Stimulated activated CD4-positive, alpha-beta T cell treated with anti-CD3 and anti-CD28 coated beads, Interleukin-4, amount 100 ng/mL, for 1 hour (primary cell): ENCODE measurements at places on chromosomes 4 and X.

GRCh38 chr4:183097231-183098018 is 1.6 kb upstream of the WWC2 start:
- DNase-seq = peak; percentile 3

DNA sequence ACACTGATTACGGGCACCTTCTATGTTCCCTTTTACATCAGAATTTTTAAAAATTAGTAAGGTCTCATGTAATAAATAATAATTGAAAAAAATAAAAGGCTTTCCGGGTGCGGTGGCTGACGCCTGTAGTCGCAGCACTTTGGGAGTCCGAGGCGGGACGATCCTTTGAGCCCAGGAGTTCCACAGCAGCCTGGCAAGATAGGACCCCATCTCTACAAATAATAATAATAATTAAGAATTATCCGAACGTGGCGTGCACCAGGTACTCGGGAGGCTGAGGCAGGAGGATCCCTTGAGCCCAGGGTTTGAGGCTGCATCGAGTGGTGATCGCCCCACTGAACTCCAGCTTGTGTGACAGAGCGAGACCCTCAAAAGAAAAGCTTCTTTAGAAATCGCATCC is 771 bp upstream of the LAMTOR3 start:
- DNase-seq = no peak

GRCh38 chr4:54097152-54097551 is 2.8 kb upstream of the GSX2 start:
- no peak for DNase-seq

DNA sequence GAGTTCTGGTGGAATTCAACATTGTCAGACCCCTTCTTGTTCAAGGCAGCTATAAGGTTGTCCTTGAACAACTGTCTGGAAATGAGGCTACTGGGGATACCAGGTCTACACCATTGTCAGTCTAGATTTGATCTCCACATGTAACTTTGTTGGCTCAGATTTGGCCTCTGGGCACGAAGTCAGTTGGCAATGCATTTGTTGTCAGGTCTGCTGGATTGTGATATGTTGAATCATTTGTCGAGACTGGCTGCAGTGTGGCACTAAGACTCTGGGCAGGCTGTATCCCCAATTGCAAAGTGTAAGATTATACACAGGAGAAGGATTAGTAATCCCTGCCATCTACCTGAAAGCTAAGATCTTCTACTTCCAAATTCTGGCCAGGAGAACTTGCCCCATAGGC is 26.5 kb downstream of the ZNF81 start:
- DNase-seq = no peak

- no peak for DNase-seq
These were observed 137.0 kb upstream of the IL15 start for GRCh38 chr4:141499261-141499853.

- peak; percentile 45 for DNase-seq
These were observed 76.0 kb downstream of the INTS6L start for GRCh38 chrX:135596495-135596894.

GRCh38 chr4:6272863-6273660 is 3.4 kb downstream of the WFS1 start:
- DNase-seq = no peak

DNA sequence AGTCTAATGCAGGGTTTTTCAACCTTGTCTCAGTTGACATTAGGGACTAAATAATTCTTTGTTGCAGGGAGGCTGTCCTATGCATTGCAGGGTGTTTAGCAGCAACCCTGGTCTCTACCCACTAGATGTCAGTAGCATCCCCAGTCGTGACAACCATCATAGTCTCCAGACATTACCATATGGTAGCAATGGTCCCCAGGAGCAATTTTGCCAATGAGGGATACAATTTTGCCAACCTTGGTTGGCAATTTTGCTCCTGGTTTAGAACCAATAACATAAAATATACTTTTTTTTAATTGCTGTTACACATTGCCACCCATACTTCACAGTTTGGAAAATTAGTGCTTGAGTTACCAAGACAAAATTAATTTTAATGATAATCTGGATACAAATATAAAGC is 6.0 kb downstream of the EREG start:
- no peak for DNase-seq

- DNase-seq = no peak
These were observed 124.8 kb upstream of the EOLA2 start for GRCh38 chrX:150063138-150063518.

- no peak for DNase-seq
These were observed 17.0 kb downstream of the LAMP2 start for GRCh38 chrX:120452131-120452530.

- DNase-seq = no peak
These were observed 369.3 kb downstream of the DMD start for GRCh38 chrX:32842053-32842452.

DNA sequence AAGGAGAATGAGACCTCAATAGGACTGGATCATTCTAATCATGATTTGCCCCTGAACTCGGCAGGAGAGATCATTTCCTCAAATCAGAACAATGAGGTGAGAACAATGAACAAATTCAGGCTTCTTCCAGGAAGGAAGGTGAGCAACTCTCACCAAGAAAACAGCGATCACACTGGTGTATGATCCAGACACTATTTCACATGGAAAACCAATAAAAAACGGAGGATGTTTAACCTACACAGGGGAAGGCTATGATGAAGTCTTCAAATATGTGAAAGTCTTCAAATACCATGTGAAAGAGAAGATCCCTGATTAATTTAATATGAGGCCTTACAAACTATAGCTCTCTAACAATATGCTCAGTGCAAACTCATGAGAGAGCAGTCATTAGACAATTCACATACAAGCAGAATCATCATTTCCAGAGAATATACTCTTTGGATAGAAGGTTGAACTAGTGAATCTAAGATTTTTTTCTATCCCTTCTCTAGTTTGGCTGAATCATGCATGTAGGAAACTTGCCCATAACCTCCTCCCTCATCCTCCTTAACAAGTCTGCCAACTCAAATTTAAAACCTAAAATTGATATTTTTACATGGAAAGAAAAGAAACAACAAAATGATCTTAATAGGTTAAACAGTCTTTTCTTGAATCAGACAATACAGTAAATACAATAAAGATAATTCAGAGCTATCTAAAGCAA is 122.5 kb downstream of the ADAMTS3 start:
- no peak for DNase-seq

DNA sequence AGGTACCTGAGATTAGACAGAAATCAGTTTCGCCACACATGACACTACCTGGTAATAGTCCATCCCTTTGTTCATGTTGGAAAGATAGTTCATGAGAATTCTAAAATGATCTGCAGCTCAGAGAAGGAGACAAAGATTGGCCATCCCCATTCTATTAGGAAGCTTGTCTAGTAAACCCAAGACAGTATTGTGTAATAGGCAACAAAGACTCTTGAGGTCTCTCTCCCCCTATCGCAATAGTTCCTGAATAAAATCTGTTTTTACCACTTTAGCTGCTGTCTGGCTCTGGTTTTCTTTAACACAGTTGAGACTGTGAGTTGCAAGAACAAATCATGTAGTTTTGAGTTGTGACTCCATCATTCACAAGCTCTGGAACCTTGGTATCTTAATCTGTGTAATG is 14.8 kb upstream of the BBS7 start:
- no peak for DNase-seq

GRCh38 chr4:8041868-8042267 is 102.2 kb upstream of the AFAP1 start:
- DNase-seq = no peak

DNA sequence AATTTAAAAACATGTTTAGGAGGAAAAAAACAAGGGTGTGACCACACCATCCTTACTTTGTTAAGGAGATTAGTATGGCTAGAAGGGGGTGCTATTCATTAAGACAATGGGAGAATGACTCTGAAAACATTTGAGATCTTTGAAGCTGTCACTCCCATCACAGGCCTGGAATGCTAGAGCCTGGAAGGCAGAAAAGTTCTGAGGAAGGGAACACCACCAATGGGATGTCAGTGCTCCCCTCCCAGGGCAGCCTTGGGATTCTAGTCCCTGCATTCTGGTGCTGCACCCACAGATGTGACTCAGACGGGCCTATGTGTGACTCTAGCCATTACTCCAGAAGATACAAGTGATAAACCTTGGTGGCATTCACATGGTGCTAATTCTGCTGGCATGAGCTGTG is 162.2 kb upstream of the ANXA10 start:
- DNase-seq = no peak

DNA sequence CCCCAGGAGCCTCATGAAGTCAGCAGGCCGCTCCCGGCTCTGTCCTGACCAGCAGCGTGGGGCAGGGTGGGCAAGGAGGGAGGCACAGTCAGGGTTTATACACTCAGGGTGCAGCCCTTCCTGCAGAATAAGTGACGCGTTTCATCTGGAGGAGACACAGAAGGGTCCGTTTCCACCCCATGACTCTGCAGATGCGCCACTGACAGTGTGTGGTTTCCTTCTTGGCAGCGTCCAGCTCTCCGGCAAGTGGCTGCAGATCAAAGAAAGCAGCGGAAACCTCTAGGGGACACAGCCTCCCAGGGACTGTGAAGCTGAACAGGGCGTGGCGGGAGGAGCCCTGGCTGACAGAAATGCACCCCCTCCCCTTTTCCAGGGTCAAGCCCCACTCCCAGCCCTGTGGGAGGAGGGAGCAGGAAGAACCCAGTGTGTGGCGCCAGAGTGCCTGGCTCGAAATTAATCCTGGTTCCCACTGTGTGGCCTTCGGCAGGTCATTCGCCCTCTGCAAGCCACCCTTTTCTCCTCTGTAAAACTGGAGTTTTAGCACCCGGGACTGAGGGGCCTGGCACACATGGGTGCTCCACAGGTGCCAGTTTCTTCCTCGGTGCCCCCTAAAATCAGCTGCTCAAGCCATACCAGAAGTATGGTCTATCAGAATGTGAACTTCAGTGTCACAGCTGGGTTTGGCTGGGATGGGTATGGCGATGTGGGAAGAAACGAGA is 17.3 kb upstream of the TBC1D14 start:
- no peak for DNase-seq

- no peak for DNase-seq
These were observed 113.0 kb upstream of the PRDX4 start for GRCh38 chrX:23554304-23554703.

DNA sequence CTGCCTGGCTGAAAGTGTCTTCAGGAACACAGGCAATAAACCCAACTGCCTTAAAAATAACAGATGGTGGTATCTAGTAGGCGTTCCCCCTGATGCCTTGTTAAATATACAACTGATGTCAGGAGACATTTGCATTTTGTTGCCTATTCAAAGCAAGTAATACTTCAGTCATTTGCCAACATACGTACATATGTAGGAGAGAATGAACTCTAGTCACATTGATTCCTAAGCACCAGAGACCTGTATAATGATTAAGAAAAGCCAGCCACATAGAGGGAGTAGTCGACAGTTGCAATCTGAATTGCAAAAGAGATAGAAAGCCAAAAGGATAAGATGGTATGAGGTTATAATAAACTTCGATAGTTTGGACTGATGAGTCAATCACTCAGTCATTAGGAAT is 191.0 kb upstream of the EMCN start:
- no peak for DNase-seq

DNA sequence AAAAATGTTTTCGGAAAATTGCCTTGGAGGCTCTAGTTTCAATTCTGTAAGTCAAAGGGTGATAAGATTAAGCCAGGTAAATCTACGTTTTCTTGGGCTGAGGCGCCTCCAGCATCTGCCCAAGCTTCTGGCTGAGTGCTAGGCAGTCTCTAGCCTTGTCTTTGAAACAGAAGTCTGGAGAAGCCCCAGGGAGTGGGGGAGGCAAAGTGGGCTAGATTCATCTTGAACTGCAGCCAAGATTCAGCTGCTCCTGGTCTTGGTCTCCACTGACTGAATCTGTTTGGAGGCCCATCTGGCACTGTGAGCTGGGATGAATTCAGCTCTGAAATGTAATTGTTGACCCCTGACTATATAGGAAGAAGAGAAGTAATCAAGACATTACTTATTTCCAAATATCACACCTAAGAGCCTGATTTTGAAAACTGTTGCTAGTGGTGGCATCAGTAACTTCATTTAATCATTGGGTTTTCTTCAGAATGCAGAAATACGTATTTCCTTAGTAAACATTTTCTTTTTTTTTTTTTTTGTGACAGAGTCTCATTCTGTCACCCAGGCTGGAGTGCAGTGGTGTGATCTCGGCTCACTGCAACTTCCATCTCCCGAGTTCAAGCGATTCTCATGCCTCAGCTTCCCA is 187.3 kb upstream of the LEF1 start:
- no peak for DNase-seq

DNA sequence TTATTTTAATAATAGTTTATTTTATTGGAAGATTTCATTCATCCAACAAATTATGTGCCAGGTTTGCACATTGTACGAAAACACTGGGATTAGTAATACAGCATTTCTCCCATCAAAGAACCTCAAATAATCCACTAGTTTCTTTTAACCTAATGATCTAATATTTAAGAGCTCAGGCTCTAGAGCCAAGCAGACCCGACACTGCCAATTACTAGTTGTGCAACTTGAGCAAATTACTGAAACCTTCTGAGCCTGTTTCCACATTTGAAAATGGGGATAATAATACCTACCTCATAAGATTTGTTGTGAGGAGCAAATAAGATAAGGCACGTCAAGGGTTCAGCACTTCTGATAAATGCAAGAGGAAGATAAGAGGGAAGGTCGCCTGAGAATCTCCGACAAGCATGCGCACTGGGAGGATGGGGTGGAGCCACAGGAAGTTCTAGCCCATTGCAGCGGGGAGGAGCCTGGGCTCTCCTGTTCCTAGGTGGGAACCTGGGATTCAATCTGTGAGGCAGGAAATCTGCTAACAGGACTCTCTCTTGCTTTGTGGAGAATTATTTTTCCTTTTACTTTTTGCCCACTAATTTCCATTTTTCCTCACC is 141.5 kb upstream of the SMAD1 start:
- DNase-seq = no peak

DNA sequence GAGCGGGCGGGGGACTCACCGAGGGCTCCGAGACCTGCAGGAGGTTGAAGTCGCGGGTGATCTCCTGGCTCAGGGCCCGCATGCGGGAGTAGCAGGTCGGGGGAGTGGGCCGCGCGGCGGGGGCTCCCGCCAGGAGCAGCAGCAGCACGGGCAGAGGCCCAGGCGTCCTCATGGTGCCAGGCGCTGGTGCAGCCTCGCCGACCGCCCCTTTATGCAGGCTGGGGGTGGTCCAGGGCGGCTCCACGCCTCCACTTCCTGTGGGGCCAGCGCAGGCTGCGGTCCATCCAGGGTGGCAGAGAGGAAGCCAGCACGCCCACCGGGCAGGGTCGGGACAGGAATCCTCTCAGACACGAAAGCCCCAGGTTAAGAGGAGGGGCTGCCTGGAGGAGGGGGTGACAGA is at the start of gene CYTL1:
Gene CYTL1, minus strand, starts transcription at position 185 of the 400 bp plus-strand sequence. Its CDS starts 13 bp downstream, at position 172.
- DNase-seq = no peak

DNA sequence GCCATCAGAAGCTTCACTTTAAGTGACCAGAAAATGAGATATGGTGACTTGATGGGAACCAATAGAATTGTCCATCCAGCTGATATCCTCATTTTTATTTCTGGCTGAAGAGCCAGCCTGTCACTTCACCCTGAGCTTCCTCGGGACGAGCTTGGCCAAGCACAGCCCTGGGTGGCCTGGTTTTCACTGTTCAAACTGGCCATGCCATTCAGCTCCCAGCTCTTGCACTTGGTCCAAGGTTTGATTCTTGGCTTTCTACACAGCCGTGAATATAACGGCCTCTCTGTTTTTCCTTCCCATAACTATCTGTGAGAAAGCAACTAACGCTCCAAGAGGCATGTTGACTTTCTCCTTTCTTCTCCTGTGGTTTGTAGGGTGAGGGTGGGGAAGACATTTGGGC is 71.9 kb downstream of the LIMCH1 start:
- no peak for DNase-seq

GRCh38 chr4:8050555-8051206 is 107.9 kb downstream of the ABLIM2 start:
- no peak for DNase-seq

GRCh38 chr4:5391492-5391891 is 316.9 kb downstream of the EVC2 start:
- no peak for DNase-seq

GRCh38 chr4:4981427-4981826 is 37.8 kb downstream of the CYTL1 start:
- no peak for DNase-seq
